Stimulated activated CD4-positive, alpha-beta T cell treated with anti-CD3 and anti-CD28 coated beads, Interleukin-12 subunit alpha, Interleukin-12 subunit beta, amount 100 ng/mL, for 24 hours (primary cell): ENCODE measurements at places on chromosomes 5 and 9.

- no peak for DNase-seq
Measured at GRCh38 chr5:165459232-165459631, 1953.8 kb downstream of the MAT2B start.

DNA sequence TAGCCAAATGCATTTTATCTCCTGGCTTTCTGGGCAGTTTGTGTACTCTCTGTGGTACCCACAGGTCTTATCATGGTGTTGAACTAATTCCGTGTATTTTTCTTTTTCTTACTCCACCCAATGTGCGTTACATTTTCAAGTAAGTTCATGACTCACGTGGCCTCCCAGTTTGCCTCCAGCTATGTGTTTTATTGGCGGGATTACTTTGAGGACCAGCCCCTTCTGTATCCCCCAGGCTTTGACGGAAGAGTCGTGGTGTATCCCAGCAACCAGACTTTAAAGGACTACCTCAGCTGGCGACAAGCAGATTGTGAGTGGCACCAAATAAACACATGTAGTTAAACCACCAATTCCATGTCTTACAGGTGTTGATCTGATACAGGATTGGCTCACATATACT lies 3.2 kb downstream of the THG1L start:
- DNase-seq: no peak

GRCh38 chr9:2390028-2390427 lies 231.6 kb upstream of the VLDLR start:
- no peak for DNase-seq

GRCh38 chr9:127452691-127453090 lies 1.4 kb downstream of the LRSAM1 start:
- DNase-seq: no peak

- no peak for DNase-seq
Measured at GRCh38 chr5:124421584-124421983, 324.9 kb downstream of the ZNF608 start.

DNA sequence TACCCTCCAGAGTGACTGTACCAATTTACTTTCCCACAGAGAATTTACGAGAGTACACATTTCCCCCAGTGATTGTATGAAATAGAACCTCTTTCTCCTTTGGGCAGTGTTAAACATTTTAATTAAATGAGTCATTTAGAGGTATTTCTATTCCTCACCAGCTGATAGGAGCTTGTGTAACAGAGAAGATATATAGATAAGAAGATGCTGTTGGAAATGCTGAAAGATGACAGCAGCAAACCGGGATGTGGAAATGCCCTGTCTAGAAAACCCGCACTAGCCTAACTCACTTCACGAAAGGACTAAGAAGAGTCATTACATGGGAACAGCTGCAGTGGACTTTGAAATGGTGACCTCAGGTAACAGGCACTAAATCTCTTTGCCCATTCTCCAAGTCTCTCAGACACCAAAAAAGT lies 68.3 kb downstream of the LPAR1 start:
- no peak for DNase-seq

DNA sequence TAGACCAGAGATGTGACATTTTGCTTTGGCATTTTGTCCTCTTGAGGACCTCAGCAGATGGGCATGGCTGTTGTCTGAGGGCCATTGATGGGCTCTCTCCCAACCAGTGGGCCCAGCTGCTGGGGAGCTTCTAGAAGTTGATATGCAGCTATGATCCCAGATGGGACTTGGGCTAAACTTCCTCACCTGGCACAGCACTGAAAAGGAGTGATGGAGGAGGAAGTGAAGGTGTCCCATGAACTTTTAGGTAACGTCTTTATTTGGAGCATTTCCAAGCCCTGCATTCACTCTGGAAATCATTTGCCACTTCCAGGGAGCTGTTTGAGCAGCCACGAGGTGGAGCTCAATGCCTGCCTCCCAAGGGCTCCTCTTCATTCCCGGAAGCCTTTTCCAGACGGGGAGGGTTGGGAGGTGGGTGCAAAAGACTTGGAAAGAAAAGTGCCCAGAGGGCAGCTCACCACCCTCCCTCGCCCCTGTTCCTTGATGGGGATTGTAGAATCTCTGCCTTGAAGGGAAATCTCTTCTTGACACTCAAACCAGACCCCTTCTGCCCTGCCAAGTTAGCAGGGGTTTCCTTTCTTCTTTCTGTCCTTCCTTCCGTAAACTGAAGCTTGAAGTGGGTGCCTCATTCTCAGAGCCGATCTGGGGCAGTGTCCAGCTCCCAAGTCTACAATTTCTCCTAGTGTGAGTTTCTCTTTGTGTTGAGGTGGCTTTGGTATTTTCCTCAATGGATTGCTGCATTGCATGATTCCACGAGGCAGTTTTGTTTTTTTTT lies 18.1 kb upstream of the NEUROG1 start:
- no peak for DNase-seq

GRCh38 chr5:148820461-148821395 lies 5.7 kb upstream of the ADRB2 start:
- no peak for DNase-seq

DNA sequence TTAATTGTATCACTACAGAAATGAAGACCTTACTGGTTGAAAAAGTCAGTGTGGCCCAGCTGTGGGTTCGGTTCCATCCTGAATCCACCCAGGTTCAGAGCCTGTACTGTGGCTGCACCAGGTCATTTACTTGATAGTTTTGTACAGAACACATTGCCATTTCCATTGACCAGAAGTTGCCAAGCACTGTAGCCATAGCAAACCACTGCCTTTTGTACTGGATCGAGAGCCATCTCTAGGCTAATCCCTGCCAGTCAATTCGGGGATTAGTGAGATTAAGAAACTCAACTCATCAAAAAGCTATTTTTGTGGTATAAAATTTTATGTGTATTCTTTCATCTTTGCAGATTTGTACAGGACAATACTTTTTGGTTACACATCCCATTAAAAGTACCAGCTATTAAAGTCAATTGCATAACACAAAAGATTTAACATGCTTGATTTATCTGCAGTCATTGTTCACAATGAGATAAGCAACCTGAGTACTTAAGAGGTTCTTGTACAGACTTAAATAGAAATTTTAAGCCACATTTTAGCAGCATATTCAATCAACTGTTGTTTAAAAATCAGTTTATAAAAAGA lies 108.5 kb upstream of the OTULINL start:
- no peak for DNase-seq

DNA sequence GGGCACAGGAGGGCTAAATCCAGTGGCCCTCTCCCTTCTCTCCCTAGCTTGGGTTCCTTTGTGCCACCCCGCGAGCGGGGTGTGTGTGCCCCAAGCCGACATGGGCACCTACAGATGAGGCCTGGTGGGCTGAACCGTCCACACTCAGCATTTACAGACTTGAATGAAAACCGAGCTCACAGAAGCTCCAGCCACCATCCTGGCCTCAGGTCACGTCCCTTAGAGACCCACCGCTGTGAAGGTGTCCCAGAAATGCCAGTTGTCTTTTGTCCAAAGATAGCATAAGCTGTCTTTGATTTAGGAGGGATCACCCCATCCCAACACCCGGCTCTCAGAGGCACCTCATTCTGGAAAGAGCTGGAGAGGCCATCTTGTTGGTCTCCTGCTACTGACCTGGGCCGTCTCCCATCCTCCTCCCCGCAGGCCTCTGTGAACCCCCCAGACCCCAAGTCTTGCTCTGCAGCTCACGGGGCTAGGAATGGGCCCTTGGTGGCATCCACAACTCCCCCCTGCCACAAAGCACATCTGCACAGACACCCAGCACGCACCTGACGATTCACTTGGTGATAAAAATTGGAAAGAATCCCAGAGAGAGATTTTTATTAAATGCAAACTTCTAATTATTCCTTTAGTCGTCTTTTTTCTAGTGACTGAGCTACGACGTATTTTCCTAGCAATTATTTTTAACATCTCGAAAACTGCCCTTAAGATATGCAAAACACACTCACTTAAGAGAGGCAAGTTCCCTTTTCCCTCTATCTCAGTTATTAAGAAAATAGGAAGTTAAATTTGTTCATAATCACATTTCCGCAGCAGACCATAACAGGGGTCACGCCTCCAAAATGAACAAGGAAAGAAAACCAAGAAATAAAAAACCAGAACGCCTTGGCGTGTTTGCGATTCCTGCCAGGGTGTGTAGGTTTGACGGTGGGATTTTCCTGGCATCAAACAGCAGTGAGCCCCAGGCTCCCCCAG lies 80.5 kb upstream of the LMX1B start:
- no peak for DNase-seq

GRCh38 chr9:126516561-126516935 lies 97.2 kb upstream of the LMX1B start:
- no peak for DNase-seq

GRCh38 chr5:93189707-93190120 lies 391.3 kb downstream of the NR2F1-AS1 start:
- no peak for DNase-seq

DNA sequence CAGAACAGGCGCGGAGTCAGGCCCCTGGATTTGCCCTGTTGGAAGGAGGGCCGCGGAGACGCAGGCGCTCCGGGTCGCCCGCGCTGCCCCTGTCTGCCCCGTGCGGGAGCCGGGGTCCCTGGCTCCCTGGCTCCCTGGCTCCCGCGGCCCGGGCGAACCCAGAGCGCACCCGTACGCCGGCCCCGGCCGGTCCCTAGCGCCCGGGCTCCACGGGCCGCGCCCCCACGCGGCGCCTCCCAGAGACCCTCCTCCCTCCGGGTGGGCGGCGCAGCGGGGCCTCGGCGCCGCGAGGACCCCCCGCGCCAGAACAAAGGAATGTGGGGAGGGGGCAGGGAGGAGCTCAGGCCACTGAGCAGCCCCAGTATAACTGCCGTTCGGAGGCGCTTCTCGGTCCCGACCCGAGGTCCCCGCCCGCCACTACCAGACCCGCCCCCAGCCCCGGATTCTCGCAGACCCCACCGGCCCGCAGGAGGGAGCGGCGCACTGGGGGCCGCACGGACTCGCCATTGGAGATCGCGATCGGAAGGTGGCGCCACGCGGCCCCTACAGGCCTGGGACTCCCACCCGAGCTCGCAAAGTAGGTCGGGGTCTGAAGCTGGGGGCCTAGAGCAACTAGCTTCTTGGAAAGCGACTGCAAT lies 2.4 kb downstream of the NFIL3 start:
- no peak for DNase-seq

DNA sequence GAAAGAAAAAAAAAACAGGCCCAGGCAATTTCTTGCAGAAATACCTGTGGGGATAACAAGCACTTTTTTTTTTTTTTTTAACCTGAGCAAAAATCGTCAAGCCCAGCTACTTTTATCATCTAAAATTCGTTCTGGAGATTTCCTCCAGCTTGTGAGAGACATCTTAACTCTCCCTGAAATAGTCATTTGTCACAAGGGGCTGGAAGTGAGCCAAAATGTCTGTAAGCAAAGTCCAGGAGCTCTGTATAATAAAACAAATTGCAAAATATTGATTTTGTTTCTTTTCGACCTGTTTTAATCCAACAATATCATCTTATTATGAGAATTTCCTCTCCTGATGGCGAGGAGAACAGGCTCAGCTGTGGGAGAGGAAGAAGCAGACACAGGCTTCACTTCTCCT lies 168.4 kb downstream of the TTLL11 start:
- no peak for DNase-seq

DNA sequence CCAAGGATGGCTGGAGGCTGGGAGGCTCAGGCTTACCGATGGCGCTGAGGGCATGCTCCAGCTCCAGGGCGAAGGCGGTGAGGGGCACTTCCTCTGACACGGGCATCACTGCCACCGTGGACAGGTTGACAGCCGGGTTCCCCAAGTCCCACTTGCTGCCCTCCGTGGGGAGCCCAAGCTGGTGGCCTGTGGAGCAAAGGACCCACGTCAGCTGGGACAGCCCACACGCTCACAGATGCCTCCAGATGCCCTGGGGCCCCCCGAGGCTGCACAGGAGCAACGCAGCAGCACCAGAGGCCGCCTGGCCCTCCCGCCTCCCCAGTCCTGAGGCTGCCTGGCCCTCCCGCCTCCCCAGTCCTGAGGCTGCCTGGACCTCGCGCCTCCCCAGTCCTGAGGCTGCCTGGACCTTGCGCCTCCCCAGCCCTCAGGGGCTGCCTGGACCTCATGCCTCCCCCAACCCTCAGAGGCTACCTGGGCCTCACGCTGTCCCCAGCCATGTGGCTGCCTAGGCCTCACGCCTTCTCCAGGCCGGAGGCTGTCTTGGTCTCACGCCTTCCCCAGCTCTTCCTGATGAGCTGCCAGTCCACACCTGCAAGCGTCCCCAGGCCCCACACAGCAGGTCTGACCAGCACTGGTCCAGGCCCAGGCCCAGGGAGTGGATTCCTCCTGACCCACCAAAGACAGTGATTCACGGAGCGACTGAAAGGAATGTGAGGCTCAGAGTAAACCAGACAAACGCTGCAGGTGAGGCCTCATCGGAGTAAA lies 25.6 kb upstream of the NSMF start:
- DNase-seq: no peak

- DNase-seq: no peak
Measured at GRCh38 chr5:154218786-154219185, 28.3 kb downstream of the GALNT10 start.

DNA sequence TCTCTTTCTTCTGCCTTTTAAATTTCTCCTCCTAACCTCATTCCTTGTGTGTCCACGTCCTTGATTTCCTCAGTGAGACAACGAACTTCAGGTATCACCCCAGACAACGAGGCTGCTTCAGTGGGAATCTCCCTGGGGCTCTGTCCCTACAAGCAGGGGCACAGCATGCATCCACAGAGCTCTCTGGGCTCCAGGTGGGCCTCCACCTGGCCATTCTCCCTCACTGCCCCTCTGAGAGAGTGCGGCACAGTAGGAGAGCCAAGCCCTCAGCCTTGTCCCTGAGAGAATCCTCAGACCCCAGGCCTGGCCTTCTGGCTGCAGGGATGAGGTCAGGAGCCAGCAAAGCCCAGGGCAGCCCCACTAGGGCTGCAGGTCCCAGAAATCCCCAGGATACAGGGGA lies 105.3 kb downstream of the LHFPL2 start:
- no peak for DNase-seq

DNA sequence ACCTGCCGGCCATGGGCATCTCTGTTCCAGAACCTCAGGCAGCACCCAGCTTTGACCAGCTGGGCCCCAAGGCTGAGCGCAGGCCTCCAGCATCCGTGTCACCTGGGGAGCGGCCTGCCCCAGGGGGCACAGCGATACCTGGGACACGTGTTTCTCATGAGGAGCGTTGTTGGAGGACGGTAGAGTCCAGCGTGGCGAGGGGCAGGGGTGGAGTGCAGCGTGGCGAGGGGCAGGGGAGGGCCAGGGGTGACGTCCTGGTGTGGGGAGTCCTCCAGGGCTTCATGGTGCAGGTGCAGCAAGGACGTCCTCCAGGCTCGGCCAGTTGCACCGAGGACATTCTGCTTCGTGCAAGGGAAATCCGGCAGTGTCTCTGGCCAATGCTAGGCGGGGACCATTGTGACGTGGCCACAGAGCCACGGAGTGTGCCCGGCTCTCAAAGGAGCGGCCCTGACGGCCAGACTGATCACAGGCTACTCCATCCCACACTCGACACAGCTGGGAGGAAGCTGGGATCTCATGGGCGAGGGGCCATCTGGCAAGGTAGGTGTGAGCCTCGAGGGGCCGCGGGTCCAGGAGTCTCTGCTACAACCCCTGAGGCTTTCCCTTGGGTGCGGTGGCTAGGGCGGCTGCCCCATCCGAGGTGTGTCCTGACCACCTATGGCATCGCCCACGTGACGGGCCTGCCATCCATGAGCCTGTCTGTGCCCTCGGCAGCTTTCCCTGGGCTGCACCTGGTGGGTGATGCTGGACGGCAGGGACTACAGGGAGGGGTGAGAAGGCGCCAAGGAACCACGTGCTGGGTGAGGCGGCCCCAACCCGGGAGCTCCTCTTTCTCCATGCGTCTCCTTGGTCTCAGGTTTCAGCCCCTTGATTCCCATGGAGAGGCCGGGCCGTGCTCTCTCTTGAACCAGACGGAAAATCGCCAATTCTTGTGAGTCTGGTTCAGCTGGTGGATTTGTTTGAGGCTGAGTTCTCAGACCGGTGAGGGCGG lies 33.8 kb downstream of the SLC9A3 start:
- DNase-seq: no peak

GRCh38 chr9:12972608-12973589 lies 198.1 kb downstream of the LURAP1L start:
- no peak for DNase-seq
